CD4-positive, alpha-beta T cell (primary cell): ENCODE measurements at places on chromosomes 6 and 20.

- no peak for DNase-seq
These were observed 1.2 kb downstream of the MAK start for GRCh38 chr6:10837009-10837621.

DNA sequence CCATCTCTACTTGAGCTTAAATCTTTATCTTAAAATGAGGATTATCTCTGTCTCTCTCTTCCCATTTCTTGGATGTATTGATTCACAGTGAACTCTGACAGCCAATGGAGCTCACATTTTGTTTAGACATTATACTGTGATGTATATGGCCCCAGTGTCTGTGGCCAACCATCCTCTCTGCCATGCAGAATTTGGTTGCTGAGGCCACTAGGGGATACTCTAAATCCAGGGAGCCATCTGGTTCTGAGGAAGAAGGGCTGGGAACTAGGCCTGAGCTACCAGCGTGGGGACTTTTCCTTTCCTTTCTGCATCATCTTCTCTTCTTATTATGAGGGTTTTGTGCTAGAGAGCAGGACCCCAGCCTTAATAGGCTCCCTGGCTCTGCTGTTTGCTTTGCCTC, 59.1 kb upstream of the RIPOR2 start:
- DNase-seq, result no peak

DNA sequence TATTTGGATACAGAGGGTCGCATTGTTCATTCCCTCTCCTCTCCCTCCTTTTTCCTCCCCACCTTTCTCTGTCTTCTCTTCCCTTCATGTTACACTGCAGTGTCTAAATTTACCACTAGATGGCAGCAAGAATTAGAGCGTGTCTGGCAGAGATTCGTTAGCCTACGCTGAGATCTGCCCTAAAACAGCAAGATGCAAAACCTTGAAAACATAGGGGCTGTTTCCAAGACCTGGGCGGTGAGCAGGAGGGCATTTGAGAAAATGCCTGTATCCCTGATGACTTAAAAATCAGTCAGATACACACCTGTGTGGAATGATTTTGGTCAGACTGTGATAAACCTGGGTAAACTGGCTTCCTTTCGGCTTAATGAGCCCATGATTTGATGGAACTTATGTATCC, 101.5 kb upstream of the ISM1 start:
- DNase-seq, result peak; percentile 23

DNA sequence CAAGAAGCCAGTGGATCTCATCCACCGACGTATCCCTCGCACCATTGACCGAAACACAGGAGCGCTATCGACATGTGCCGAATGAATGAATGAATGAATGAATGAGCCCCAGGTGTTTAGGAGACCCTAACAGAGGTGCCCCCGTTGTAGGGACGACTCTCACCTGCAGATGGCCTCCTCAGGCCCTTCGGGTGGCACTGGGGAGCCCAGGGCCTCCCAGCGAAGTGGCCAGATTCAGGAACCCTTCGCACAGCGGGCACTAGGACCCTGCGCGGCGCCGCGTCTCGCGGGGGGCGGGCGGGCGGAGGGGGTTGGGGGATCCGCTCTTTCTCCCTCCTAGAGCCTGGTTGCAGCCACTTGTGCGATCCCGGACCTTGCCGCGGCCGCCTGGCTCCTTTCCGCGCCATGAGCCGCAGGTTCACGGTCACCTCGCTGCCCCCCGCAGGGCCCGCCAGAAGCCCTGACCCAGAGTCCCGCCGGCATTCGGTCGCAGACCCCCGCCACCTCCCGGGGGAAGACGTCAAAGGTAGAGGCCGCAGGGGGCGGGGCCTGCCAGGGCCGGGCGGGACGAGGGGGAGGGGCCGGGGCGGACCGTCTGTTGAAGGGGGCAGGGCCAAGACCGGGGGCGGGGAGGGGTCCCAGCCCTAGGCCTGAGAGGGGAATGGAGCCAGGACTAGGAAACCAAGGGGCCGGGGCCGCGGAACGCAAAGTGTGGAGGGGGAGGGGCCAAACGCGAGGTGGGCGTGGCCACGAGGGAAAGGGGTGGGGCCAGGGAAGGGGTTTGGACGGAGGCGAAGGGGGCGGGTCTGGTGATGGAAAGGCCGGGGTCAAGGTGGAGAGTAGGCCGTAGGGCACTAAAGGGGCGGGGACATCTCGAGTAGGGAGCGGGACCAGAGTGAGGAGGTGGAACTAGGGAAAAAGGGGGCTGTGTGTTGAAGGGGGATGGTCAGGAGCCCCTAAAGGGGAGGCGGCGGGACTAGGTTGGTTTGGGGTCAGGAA, 7.4 kb upstream of the SLC12A5 start:
- DNase-seq, result peak; percentile 66

DNA sequence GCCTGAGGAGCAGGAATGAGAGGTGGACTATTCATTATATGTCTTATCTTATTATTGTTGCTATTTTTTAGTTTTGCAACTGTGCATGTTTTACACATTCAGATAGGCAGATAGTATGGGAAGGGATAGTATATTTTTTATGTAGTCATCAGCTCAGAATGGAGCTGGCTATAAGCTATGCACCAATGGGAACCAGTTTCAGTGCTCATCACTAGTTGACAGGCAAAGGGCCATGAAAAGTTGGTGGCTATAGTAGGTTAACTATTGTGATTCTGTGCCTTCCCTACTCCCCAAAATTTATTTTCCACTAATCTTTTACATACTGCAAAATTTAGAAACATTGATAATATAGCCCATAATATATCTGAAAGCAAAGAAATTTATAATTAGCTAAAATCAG, 5.3 kb upstream of the UBD start:
- no peak for DNase-seq

- no peak for DNase-seq
These were observed 36.2 kb downstream of the SNX5 start for GRCh38 chr20:17932396-17932795.

DNA sequence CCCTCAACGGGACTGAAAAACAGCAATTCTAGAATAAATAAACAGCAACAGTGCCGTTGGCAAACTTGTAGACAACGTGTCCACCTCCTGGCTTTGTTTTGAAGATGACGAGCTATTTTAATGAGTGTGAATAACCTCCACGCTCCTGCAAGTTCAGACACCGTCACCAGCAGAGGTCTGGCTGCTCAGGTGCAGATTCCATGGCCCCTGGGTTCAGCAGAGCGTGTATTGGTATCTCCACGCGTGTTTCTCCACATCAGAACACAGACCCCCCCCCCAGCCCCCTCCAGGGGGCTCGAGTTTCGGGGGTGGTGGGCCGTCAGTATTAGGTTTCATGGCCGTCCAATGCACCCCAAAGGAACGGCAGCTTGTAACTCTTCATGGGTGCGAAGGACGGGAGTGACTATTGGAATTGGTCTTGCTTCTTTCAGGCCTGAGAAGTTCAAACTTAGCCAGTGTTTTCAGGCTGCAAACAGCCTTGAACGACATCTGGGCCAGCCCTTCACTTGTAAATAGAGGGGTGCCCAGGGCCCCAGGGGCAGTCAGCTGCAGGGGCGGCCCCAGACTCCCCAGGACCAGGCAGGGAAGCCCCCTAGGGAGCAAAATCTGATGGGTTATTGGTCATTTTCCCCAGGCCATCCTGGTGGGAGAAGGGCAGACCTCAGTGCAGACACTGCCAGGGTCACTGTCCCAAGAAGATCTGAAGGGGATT, 308.6 kb downstream of the TAF4 start:
- no peak for DNase-seq
